Pons (tissue), 1 donor: ENCODE measurements at places on chromosomes 2 and 18.
A peak's percentile ranks its signal among the peaks of the same experiment; 100 is the strongest.

- no peak for DNase-seq
These were observed 33.5 kb downstream of the MGAT5 start for GRCh38 chr2:134287323-134287722.

- DNase-seq: no peak
These were observed 129.7 kb downstream of the RTP5 start for GRCh38 chr2:241999184-241999583.

DNA sequence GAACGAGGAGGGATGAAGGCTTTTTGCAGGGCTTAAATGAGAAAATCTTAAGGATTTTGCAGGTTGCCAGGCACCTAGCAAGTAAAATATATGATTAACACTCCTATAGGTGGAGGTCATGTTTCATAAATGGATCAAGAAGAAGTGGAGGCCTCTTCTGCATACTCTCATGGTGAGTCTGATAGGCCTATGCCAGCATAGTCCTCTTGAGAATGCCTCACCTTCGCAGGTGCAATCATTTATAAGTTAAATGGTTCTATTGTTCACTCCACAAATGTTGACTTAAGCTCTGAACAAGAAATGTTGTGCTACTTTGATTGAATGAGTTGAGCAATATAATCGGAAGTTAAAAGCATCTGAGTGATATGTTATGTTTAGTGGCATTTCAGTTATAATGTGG, 12.1 kb downstream of the LRRTM1 start:
- no peak for DNase-seq

DNA sequence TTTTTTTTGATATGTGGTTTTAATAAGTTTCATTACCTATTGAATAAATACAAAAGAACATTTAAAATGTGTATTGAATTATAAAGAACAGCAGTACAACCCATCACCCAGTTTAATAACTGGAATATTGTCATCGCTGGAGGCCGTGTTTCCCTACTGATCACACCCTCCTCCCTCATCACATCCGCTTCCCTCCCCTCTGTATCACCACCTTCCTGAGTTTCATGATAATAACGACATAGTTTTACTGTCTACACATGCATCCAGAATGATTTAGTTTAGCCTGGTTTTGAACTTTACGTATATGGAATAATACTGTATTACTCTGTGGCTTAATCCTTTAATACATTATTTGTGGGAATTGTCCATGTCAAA, 2.1 kb downstream of the SERPINB8 start:
- DNase-seq: no peak

DNA sequence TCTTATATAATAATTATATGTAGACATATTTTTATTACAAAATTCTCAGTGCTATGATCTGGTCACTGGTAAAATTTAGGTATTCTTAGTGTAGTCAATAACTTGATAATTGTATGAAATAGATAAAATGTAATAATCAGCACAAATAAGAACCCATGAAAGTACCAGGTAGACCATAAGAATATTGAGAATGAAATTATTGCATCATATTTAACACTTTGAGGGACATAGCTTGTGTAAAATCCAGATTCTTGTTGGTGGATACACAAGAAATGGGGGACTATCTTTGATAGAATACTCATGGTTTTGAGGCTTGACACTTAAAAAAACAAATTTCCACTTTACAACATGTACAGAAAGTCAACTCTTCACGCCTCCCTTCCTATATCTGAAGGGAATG, 898.8 kb upstream of the DDX18 start:
- DNase-seq: no peak

- DNase-seq: no peak
These were observed 529 bp upstream of the AMER3 start for GRCh38 chr2:130754811-130755210.

DNA sequence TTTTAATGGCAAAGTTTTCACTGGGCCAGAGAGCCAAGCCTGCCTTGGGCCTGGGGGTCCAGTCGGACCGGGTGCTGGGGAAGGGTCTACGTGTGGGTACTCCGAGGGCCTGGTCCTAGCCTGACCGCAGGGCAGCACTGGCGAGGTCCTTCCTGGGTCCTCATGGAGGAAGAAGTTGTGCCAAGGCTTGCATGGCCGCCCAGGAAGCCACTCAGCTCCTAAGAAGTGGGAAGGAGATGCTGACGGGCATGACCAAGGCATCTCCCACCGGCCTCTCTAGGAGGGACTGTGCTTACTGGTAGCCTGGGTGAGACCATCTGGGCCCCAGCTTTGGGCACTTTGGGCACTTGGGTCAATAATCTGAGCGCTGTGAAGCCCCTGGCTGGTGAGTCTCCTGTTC, 22.6 kb downstream of the CIB4 start:
- no peak for DNase-seq

- DNase-seq: peak; percentile 41
These were observed 3.5 kb downstream of the CNNM4 start for GRCh38 chr2:96764253-96764637.

- no peak for DNase-seq
These were observed 36.5 kb upstream of the RFX8 start for GRCh38 chr2:101511381-101511780.

- peak; percentile 50 for DNase-seq
These were observed 68.5 kb downstream of the NCOA1 start for GRCh38 chr2:24559473-24560113.
